ENCODE measurements at places on chromosomes 6 and 20.

- DNase-seq, result no peak
Measured at GRCh38 chr6:52336919-52337561, 24.9 kb upstream of the PAQR8 start.

DNA sequence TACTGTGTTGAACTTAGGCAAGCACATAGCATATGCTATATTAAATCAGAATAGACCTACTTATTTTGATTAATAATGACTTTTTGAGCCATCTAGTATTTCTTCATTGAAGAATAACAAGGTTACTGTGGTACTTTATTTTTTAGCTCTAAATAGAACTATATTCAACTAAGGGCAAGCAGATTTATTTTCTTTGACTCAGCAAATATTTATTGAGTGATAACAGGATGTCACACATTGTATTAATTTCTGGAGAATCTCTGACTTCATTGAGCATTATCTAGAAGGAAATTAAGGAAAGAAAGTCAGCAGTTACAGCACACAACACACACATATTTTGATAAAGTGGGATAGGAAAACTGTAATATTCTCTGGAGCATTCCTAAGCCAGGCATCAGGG is 407.4 kb downstream of the CD109 start:
- no peak for DNase-seq

DNA sequence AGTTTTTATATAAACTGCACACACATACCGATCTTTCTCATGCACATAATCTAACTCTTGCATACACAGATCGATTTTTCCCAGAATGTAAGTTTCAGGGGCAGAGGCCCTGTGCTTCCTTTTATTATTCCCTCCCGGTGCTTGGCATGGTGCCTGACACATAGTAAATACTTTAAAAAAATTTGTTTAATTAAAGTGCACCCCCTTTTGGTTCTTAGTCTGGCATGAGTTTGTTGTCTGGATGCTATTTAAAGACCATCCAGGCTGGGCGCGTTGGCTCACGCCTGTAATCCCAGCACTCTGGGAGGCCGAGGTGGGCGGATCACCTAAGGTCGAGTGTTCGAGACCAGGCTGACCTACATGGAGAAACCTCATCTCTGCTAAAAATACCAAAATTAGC is 5.4 kb upstream of the DEK start:
- DNase-seq, result no peak

- DNase-seq, result no peak
Measured at GRCh38 chr20:50222309-50223038, 31.8 kb downstream of the CEBPB start.

DNA sequence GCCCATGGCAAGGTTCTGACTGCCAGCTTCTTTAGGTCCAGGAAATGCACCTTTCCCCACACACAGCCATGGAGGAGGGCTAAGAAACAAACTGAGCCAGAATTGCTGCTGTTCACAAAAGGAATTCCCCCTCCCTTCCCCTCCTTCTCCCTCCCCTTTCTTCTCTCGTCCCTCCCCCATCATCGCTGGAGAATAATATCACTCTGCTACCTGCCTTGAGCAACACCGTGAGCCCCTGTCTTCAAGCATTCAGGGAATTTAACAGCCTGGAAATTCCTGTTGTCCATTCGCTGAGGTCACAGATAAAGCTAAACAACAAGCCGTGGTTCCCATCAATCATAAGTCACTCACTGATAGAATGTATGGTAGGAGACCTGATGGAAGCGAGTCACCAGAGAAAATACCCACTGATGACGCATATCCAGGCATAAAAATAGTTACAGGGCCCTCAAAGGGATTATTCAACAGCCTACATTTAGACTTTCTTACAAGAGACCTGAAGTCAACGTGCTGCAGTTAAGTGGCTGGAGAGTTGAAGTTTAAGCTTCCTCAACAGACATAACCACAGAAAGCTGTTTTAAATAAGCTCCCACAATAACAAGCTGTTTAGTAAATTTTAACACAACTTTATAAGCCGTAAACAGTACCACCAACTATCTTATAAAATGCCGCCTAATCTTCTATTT is 59.7 kb downstream of the HIVEP2 start:
- DNase-seq, result peak; percentile 97

- no peak for DNase-seq
Measured at GRCh38 chr20:42063141-42063540, 445.0 kb upstream of the CHD6 start.
